ENCODE measurements at places on chromosomes 6 and 20.
A peak's percentile ranks its signal among the peaks of the same experiment; 100 is the strongest.

DNA sequence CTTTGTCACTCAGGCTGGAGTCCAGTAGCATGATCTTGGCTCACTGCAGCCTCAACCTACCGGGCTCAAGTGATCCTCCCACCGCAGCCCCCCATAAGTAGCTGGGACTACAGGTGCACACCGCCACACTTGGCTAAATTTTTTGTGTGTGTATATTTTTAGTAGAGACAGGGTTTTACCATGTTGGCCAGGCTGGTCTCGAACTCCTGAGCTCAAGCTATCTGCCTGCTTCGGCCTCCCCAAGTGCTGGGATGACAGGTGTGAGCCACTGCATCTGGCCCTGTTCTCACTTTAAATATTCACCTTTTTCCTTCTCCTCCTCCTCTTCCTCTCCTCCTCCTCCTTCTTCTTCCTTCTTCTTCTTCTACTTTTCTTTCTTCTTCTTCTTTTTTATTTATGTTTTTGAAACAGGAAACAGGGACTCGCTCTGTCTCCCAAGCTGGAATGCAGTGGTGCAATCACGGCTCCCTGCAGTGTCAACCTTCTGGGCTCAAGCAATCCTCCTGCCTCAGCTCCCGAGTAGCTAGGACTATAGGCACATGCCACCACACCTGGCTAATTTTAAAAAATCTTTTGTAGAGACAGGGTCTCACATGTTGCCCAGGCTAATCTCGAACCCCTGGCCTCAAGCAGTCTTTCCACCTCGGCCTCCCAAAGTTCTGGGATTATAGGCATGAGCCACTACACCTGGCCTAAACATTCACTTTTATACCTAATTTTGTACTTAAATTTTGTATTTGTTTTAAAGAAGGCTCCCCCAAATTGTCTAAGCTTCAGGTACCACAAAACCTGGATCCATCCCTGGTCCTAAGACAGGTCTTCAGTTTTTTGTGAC lies 47.2 kb upstream of the NCOA3 start:
- no peak for DNase-seq

- DNase-seq: peak; percentile 51
Observed at GRCh38 chr6:111175109-111175508, 87.8 kb downstream of the SLC16A10 start.

DNA sequence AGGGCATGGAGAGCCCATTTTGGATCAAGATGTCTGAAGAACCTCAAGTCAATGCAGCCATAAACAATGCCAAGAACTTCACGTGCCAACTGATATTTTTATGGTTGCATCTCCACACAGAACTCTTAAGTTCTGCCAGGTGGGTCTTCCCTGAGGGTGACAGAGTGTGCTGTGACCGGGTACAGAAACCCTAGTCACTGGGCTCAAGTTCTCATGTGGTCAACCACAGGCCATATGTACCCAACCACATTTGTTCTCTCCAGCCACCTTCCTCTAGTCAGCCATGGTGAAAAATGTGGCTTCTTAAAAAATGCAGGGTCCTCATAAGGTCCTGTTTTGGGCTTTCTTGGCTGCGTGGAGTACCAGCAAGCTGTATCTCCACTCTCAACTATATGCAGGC lies 48.9 kb downstream of the CLIC5 start:
- peak; percentile 59 for DNase-seq

GRCh38 chr6:133394630-133395029 lies 153.5 kb downstream of the EYA4 start:
- DNase-seq: no peak

DNA sequence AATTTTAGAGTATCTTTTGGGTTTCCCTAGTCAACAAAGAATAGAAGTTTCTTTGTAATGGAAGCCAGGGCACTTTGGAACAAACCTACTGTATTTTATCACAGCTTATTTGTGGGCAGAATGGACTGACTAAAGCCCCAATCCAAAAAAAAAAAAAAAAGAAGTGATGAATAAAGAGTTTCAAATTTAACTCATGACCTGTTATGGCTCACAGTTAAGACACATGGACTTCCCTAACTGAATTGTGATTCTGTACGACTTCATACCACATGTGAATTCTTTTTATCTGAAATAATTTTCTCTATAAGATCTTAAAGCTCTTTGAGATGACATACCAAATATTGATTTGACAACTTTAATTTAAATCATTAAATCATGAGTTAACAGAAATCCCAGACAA lies 77.2 kb downstream of the FILIP1 start:
- no peak for DNase-seq

DNA sequence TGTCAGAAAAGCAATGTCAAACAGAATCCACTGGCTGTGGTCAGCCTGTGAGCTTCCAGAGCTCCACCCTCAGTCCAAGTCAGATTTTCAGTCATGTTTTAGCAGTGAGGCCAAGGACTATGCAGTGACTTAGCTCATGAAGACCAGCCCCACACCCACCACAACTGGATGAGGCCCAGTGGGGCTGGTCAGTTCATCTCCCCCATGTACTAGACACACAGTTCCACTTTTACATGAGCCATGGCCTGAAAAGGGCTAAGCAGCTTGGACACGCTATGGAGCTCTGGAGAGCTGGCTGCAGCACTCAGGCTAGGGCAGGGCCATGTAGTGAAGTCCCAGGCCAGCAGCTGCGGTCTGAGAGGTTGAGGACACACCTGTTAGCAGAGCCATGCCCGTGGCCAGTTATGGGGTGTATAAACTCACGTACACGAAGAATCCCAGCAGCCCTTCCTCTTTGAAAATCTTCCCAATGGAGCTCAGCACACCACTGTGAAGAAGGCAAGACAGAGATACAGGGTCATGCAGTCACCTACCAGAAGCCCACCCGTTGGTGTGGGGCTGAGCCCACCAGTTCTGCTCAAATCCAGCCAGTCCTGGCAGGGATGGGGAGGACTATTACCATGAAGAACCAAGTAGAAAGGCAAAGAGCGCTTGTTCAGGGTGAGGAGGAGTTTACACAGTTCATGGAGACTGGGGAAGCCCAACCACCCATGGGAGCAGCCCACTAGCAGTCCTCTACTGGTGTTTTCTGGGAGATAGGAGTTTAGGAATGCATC lies 10.6 kb downstream of the MTCH1 start:
- no peak for DNase-seq

GRCh38 chr6:154229786-154230185 lies 126.8 kb downstream of the IPCEF1 start:
- peak; percentile 66 for DNase-seq

DNA sequence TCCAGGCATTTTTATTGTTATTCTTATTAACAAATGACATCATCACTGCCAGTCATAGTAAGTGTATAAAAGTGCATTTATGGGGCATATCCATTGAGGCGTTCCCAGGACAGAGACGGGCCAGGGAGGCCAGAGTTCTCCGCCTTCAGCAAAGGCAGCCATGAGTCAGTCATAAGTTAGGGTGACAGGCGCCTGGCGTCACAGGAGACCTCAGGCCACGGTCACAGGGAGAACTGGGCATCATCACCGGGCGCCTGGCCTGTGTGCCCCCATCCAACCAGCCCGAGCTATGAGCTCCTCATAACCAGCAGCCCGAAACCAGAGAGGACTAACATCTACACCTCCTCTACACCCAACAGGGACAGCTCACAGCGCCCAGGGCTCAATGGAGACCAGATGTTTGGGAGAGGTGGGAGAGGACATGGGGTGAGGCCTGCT lies 259.2 kb downstream of the DLL1 start:
- DNase-seq: no peak

- no peak for DNase-seq
Observed at GRCh38 chr6:165662041-165662748, 846 bp downstream of the PDE10A start.

- DNase-seq: no peak
Observed at GRCh38 chr20:40763646-40764295, 74.7 kb upstream of the MAFB start.

GRCh38 chr20:7080472-7080871 lies 313.0 kb downstream of the BMP2 start:
- no peak for DNase-seq

- no peak for DNase-seq
Observed at GRCh38 chr20:8749986-8750385, 318.9 kb upstream of the PLCB4 start.

DNA sequence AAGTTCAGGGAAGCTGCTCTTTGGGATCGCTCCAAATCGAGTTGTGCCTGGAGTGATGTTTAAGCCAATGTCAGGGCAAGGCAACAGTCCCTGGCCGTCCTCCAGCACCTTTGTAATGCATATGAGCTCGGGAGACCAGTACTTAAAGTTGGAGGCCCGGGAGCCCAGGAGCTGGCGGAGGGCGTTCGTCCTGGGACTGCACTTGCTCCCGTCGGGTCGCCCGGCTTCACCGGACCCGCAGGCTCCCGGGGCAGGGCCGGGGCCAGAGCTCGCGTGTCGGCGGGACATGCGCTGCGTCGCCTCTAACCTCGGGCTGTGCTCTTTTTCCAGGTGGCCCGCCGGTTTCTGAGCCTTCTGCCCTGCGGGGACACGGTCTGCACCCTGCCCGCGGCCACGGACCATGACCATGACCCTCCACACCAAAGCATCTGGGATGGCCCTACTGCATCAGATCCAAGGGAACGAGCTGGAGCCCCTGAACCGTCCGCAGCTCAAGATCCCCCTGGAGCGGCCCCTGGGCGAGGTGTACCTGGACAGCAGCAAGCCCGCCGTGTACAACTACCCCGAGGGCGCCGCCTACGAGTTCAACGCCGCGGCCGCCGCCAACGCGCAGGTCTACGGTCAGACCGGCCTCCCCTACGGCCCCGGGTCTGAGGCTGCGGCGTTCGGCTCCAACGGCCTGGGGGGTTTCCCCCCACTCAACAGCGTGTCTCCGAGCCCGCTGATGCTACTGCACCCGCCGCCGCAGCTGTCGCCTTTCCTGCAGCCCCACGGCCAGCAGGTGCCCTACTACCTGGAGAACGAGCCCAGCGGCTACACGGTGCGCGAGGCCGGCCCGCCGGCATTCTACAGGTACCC lies at the start of gene ESR1:
ESR1 (plus strand) TSS at position 170 of the 858 bp plus-strand sequence; CDS start at position 401, 231 bp downstream.
- DNase-seq: no peak

DNA sequence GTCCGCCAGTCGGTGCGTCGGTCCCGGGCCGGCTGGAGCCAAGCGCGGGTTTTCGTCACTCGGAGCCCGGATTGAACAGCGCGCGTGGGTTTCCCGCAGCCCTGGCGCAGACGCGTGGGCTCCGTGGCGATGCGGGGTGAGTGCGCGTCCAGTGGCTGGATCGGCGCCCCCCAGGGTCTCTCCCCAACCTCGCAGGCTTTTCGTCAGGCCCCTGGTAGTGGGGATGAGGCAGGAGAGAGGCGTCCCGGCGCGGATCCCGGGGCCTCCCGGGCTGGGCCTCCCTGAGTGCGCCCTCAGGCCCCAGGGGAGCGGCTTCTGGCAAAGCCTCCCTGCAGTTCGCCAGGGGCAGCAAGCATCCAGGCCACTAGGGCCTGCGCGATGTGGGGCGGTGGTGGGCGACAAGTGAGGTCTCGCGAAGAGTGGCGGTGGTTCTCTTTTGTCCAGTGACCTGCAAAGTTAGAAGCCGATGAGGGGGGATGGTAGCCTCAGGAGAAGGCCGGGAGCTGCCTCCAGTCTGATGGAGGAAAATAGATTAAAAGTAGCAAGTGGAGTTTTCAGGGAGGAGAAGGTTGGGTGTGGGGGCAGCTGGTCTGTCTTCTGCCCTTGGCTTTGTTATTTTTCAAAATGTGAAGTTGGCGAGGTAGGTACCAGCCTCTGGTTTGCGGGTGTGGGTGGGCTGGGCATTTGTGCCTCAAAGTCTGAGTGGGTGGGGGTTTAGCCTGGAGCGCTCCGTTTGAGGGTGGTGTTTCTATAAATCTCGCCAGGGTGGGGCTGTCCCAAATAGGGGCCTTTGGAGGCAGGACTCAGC lies 1.6 kb downstream of the TOX2 start:
- no peak for DNase-seq

GRCh38 chr6:153003366-153003690 lies 819 bp upstream of the MTRF1L start:
- DNase-seq: no peak

DNA sequence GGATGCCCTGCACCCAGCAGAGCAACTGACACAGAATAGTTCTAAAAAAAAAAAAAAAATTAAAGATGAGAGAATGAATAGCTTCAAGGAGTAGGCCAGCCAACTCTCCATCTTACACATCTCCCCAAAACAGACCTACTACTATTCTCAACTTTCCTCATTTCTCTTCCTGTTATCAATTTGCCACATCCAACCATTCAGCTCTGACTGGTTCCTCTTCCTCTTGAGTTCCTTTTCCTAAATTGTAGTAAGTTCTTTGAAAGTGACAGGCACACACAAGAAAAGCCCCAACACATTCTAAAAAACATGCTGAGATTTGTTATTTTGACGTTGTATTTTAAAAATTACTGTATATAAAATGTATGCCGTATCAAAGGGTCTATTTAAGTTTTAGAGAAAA lies 117.2 kb downstream of the PDSS2 start:
- peak; percentile 63 for DNase-seq

GRCh38 chr6:119166024-119166784 lies 87.7 kb upstream of the FAM184A start:
- peak; percentile 43 for DNase-seq

DNA sequence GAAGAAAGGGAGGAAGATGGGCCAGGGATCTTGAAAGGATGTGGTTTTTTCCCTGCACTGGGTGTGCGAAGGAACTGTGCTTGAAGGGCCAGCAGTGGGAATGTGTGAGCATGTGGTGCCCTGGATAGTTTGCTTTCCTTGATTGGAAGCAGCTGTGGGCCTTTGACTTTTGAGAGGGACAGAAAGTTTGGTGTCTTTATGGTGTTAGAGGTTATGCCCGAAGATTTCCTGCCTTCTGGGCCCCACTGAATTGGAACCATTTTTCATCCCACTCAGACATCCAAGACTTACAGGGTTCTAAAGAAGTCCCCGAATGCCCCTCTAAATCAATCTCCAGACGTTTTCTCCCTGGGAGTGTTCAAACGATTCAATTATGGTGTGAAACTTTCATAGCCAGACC lies 23.5 kb upstream of the EDN3 start:
- no peak for DNase-seq

- DNase-seq: no peak
Observed at GRCh38 chr20:37263686-37264085, 2.1 kb upstream of the GHRH start.

GRCh38 chr6:158422629-158423238 lies 110.5 kb downstream of the TULP4 start:
- DNase-seq: no peak

GRCh38 chr6:22133357-22133756 lies 163.5 kb downstream of the PRL start:
- no peak for DNase-seq

- DNase-seq: no peak
Observed at GRCh38 chr6:168333989-168334388, 14.4 kb upstream of the DACT2 start.

DNA sequence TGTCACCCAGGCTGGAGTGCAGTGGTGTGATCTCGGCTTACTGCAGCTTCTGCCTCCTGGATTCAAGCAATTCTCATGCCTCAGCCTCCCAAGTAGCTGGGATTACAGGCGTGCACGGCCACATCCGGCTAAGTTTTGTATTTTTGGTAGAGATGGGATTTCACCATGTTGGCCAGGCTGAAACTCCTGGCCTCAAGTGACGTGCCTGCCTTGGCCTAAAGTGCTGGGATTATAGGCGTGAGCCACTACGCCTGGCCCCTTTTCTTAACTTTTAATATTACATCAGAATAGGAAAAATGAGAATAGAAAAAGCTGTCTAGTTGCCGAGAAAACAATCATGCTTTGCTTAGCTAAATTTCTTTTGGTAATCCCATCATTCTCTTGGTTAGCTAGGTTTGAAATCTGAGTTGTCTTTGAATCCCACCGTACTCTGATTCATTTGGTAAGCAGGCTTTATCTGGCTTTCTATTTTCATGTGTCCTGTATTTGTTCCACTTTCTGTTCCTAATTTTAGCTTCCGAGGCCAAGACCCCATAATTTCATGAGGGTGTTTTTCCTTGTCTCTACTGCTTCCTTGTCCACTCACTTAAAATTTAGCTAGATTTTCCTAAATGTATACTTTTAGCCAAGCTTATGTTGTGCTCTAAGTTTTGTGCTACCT lies 83.5 kb downstream of the NCOA3 start:
- peak; percentile 33 for DNase-seq
